Naive thymus-derived CD4-positive, alpha-beta T cell (primary cell): ENCODE measurements at places on chromosomes 6 and 20. TPM values are rescaled to one million over a fixed set of nuclear protein-coding genes. Genes with fewer than 3 reads are reported as not detected.
A peak's percentile ranks its signal among the peaks of the same experiment; 100 is the strongest.

DNA sequence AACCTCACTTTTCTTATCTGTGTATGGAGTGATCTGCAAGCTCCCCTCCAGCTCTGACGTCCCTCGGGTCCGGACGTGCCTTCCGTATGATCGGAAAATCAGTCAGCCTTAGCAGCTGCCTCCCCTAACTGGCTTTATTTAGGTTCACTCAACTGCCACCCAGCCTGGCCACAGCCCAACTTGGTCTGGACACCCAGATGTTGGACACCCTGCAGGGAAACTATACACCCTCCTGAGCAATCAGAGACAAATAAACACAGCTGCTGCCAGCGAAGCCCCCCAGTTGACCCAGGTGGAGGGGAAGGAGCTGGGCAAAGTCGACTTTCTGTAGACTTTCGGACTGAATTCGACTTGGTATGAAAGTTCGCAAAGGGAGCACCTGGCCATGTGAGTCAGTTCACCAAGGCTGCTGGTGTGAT is 28.9 kb downstream of the TBC1D7 start:
- peaks cover 72% of the 10 kb centered on the region for H3K36me3 ChIP-seq
- no peaks in the 10 kb centered on the region for H3K27me3 ChIP-seq
- H3K4me3 ChIP-seq, result no peak overlapping the region
- no peak for DNase-seq

DNA sequence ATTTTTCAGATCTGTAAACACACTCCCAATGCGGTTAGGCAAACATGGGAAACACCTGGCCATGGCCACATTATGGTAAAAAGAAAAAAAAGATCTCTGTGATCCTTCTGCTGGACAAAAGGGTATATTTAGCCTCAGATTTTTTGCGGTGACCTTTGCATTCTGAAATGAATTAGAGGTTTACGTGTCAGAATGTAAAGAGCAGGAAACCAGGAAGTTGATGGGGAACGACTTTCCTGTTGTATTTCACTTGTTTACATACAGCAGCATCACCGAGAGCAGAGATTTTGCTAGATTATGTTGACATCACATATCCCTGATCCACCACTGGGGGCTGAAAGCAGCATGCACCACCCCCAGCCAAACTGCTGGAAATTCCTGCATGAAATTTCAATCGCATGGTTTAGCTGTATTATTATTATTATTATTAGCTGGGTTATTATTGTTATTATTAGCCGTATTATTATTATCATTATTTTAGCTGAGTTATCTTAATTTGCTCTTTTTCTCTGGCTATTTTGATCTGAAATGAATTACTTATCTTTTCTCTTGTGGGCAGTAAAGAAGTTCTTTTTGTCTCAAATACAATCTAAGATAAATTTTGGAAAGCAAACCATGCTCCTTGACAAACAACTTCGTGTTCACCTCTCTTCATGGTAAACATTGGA is 189.4 kb downstream of the ZFP64 start:
- H3K4me3 ChIP-seq, result no peak overlapping the region
- no peaks in the 10 kb centered on the region for H3K4me1 ChIP-seq
- H3K27ac ChIP-seq, result no peak overlapping the region
- H3K36me3 ChIP-seq, result no peaks in the 10 kb centered on the region
- H3K27me3 ChIP-seq, result no peaks in the 10 kb centered on the region
- no peak for DNase-seq

DNA sequence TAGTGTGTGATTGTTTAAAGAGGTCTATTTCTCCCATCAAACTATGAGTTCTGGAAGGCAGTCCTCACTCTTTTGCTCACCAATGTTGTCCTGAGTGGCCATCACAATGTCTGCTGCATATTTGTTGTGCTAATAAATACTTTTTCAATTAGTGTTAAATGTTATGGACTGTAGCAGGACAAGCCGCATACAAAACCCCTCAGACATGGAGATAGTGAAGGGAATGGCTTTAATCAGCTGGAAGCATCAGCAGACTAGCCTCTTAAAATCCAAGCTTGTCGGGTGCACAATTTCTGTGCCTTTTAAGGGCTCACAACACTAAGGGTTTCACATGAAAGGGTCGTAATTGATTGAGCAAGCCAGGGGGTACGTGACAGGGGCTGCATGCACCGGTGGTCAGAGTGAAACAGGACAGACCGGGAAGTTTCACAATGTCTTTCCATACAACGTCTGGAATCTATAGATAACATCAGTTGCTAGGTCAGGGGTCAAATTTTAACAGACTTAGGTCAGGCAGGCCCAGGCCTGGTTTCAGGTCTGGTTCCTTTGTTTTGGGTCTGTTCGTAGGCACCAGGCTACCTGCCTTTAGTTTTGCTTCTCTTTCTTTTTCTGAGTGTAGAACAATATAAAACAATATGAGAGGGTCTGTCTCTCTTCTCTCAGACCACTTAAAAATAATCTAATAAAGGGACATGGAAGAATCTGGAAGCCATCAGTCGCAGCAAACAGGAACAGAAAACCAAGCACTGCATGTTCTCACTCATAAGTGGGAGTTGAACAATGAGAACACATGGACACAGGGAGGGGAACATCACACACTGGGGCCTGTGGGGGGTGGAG is 327.6 kb upstream of the HTR1E start:
- no peak overlapping the region for H3K4me3 ChIP-seq
- H3K27ac ChIP-seq, result no peak overlapping the region
- H3K27me3 ChIP-seq, result no peaks in the 10 kb centered on the region
- H3K36me3 ChIP-seq, result no peaks in the 10 kb centered on the region
- DNase-seq, result no peak
- H3K4me1 ChIP-seq, result no peaks in the 10 kb centered on the region

- H3K4me3 ChIP-seq, result peak overlapping the region; percentile 70
- peaks cover 5% of the 10 kb centered on the region for H3K4me1 ChIP-seq
- H3K27ac ChIP-seq, result peak overlapping the region; percentile 96
- no peaks in the 10 kb centered on the region for H3K27me3 ChIP-seq
Observed at GRCh38 chr20:45792317-45793118, 764 bp downstream of the DNTTIP1 start.

DNA sequence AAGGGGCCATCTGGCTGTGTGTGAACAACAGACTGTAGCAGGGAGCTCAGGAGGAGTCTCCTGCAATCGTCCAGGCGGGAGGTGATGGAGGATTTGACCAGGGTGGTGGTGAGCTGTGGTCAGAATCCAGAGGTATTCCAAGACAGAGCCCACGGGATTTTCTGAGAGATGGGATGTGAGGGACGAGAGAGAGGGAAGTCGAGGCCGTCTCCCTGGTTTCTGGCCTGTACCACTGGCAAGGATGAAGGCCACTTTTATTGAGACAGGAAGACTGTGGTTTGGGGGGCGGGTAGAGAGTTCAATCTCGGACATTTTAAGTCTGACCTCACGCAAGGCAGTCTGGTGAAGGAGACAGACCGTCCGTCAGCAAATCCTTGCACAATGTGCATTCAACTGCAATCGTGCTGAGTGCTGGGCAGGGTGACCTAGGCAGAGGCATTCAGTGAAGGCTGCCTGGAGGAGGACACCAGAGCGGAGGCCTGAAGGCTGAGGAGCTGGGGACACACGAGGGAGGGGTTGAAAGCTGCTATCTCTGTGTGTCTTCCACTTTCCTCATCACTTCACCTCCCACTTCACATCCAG is 53.9 kb downstream of the PREX1 start:
- H3K4me1 ChIP-seq, result peaks cover 31% of the 10 kb centered on the region
- H3K4me3 ChIP-seq, result no peak overlapping the region
- no peaks in the 10 kb centered on the region for H3K27me3 ChIP-seq
- DNase-seq, result no peak
- H3K36me3 ChIP-seq, result no peaks in the 10 kb centered on the region

DNA sequence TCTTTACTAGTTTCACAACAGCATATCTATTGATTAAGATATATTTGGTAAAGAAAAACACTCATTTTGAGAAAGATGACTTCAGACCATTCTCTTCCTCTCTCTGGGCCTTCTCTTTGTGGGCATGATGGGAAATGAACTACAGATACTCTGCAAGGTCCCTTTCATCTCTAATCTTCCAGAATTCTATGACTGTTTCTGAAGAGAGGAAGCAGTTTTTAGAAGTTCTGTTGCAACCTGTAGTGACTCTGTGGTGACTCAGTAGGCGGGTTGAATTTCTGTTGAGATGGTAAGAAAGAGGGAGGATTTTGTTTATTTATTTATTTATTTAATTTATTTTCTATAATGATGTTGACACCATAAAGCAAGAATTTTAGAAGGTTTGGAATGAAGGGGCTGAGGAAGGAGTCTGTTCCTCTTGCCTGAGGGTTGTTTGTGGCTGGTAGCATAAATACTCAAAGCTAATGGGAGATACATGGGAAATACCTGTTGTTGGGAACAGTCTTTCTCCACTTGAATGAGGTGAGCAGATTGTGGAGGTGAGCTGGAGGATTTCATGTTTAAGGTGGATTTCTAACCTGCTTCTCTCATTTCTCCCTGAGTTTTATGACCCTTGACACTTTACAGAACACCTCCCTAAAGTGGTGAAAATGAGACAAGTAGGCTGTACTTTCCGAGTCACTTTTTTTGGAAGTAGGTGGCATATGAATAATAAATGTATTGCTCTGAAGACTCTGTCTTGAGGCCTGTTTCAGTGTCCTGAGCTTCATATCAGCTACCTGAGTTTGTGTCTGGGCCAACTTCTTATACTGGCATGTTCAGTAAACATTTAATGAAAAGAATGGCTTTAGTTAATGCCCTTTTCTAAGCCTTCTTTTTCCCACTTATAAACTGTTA is 15.0 kb downstream of the ACSS2 start:
- no peaks in the 10 kb centered on the region for H3K27me3 ChIP-seq
- H3K4me1 ChIP-seq, result no peaks in the 10 kb centered on the region
- H3K36me3 ChIP-seq, result no peaks in the 10 kb centered on the region
- DNase-seq, result peak; percentile 38
- H3K4me3 ChIP-seq, result no peak overlapping the region

BPIFB1 gene
- total RNA-seq, result not detected

ANKRD60 gene
- total RNA-seq, result not detected in 2 replicates

GRCh38 chr6:2257363-2257762 is 12.0 kb upstream of the GMDS start:
- H3K27me3 ChIP-seq, result no peaks in the 10 kb centered on the region
- no peak overlapping the region for H3K27ac ChIP-seq
- no peak for DNase-seq
- H3K4me1 ChIP-seq, result no peaks in the 10 kb centered on the region
- no peak overlapping the region for H3K4me3 ChIP-seq

NRN1 gene
- total RNA-seq, result 0.19 TPM

SERINC1 gene
- total RNA-seq, result 130 TPM

EMILIN3 gene
- total RNA-seq, result not detected

DNA sequence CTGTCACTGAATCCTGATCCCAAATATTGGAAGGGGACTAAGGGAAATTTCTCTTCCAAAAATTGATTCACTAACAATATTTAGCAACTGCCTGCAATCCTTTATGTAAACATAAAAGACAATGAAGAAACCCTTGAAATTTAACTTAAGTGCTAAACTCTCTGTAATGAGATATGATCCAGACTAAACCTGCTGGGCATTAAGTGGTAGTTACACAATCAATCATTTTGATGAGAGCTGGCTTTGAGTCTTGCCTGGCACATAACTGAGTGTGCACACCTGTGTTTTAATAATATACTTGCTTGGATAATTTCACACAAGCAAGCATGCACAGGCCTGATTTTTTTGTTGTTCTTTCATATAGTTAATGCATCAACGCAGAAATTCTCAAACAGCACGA is 9.8 kb upstream of the ZFP64 start:
- H3K27me3 ChIP-seq, result no peaks in the 10 kb centered on the region
- no peaks in the 10 kb centered on the region for H3K36me3 ChIP-seq
- H3K27ac ChIP-seq, result no peak overlapping the region
- H3K4me1 ChIP-seq, result no peaks in the 10 kb centered on the region
- H3K4me3 ChIP-seq, result no peak overlapping the region
- DNase-seq, result no peak

DNA sequence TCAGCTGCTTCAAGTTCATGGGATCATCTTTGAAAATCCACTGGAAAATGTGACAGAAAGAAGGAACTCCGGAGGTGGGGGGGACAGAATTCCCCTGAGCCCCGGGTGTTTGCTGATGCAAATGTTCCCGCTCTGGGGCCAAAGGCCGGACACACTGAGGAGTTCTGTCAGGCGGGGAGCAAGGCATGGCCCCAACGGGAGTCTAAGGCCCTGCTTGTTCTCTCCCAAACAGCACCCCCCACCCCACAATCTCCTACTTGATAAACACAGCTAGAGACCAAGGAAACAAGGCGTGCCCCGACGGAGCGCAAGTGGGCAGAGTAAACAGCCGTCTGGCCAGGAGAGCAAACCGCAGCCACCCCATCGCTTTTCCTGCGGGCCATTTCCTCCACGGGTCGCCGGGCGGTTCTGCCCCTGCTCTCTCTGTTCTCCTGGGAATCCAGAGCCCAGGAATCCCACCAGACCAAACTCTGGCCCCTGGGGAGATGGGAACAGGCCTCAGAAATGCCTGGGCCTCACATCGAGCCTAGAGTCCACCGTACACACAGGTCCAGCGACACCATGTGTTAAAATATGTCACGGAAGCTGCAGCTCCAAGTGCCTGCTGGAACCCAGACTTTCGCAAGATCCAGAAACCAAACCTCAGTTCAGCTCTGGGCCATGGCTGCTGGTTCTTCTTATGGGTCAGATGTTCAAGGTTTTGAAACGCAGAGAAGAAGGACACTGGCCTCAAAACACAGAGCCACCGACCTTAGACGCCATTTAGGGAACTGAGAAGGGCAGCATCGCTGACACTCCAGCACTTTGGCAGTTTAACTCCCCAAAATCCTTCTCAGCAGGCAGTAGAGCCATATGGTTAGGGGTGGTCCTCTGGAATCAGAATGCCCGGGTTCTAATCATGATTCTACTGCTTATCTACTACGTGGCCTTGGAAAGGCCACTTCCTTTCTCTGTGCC is 104.2 kb downstream of the PREX1 start:
- H3K4me3 ChIP-seq, result no peak overlapping the region
- no peak for DNase-seq
- peaks cover 15% of the 10 kb centered on the region for H3K4me1 ChIP-seq
- H3K27me3 ChIP-seq, result no peaks in the 10 kb centered on the region
- no peaks in the 10 kb centered on the region for H3K36me3 ChIP-seq

NHLRC1 gene
- total RNA-seq, result 0.61 TPM

DNA sequence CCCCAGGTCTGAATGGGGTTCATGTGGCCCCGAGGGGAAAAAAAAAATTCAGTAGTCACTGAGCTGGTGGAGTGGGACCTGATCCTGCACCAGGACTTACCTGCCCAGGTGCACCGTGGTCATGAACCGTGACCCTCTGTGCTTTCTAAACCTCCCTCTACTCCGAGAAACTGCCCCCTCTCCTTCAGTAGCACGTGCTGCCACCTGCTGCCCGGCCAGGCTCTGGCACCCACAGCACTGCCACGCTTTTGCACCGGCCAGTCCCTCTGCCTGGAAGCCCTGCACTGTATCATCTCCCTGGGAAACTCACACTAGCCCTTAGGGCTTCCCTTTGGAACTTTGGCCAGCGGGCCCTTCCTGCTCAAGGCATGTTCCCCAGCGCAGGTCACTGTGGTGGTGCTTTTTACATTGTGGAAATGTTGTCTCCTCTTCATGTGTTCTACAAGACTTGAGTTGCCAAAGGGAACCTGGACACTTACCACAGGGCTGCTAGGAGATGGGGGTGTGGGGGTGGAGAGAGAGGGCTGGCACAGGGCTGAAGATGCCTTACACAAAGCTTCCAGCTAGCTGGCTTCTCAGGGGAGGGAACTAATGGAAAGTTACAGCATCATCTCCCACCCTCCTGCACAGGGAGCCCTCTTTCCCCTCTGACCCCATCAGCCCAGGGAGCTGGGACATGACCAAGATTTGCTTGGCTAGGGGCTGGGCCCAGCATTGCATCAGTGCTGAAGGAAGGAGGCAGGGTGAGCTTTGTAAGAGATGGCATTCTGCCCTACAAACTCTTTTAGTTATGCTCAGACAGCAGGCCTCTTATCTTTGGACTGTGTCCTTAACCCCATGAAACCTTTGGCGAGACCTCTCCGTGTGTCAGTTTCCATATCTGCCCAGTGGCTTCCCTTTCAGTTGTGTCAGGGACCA is 2.5 kb upstream of the PTPRT start:
- H3K27ac ChIP-seq, result no peak overlapping the region
- no peaks in the 10 kb centered on the region for H3K27me3 ChIP-seq
- H3K36me3 ChIP-seq, result no peaks in the 10 kb centered on the region
- H3K4me3 ChIP-seq, result no peak overlapping the region
